ENCODE measurements at places on chromosomes 3 and 15.

GRCh38 chr3:155372281-155372680, 78.8 kb upstream of the STRIT1 start:
- no peak for DNase-seq

DNA sequence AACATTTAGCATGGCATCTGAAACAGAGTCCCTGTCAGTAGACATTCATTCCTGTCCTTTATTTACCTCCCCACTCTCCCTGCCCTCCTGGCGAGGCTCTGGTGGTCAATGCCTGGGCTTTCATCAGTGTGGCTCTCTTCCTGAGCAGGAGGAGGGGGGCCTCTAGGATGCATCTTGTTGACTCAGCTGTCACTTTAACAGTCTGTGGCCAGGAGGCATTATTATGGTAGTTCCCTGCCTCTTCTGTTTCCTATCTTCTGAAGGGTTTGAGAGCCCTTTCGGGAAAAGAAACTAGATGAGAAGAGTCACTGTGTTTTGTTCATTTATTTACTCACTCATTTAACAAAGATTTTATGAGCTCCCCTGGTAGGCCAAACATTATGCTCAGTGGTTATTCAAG, 2.4 kb upstream of the PPP1R14D start:
- DNase-seq = peak; percentile 87

GRCh38 chr3:141151439-141151838, 80.2 kb upstream of the PXYLP1 start:
- DNase-seq = no peak

- DNase-seq = no peak
Observed at GRCh38 chr3:53498806-53499641, 4.6 kb downstream of the CACNA1D start.

GRCh38 chr3:99500485-99500884, 137.9 kb upstream of the COL8A1 start:
- DNase-seq = no peak

GRCh38 chr15:101528108-101528916, 38.8 kb upstream of the PCSK6 start:
- DNase-seq = no peak

DNA sequence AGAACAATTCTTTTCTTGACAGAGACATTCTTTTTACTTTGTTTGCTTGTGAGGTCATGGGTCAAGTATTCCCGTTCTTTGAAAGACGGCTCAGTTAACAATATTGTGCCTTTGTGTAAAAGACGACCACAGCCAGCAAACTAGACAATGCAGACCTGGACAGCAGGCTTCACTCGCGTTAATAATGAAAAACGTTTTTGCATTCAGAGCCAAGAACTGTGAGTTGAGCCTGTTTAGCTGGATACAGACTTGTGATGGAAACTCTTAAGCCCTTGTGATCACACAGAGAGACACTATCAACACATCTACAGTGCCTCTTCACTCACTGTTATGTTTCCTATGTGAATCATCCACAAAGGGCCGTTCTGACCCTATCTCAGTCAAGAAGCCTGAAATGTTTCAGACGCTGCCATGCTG, 37.3 kb upstream of the CMTM7 start:
- DNase-seq = no peak

DNA sequence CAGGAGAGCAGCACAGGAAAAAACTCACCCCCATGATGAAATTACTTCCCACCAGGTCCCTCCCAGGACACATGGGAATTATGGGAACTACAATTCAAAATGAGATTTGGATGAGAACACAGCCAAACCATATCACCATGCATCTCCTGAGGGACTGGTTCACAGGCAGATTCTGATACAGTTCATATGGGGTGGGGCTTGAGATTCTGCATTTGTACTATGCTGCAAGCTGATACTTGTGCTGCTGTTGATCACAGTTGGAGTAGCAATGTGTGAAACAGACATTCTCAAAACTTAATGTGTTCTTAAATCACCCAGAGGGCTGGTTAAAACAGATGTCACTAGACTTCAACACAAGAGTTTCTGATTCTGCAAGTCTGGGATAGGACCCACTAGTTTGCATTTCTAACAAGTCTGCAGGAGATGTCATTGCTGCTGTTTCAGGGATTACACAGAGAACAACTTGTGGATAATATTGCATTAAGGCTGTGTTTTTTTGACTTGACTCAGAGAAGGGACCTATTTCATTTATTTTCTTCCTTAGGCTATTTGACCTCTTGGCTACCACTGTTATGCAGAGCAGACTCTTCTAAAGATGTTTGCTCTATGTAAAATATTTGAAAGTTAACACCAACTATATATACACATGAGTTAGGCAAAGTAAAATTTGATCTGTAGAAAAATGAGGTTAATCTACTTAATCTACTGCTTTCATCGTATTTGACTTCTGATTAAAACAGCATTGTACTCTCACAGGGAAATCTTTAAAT, 194.2 kb upstream of the CNTN3 start:
- DNase-seq = no peak

- DNase-seq = no peak
Observed at GRCh38 chr3:8651418-8652323, 7.1 kb upstream of the SSUH2 start.

DNA sequence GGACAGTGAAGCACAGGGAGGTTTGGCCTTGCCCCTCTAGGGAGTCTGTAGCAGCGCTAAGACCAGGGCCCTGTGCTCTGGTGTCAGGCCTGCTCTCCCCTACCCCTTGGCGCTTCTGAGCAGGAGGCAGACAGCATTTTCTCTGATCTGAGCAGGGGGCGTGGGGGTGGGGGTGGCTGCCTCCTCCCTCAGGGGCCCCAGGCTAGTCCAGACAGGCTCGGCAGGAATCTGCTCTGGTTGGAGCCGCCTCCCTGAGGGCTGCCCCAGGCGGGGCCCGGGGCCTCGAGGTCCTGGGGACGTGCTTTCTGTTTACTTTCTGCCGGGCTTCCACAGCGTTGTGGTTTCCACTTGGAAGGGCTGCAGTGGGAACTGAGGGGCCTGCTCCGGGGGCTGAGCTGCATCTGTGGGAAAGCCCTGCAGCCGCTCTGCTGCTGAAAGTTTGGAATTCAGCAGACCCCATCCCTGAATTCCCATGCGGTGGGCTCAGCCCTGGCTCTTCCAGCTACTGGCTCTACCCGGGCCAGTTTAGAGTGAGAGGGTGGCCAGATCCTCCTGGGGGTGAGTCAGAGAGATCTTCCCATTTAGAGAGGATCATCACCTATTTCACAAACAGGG, 105.4 kb downstream of the LINGO1 start:
- no peak for DNase-seq

GRCh38 chr3:15295506-15295905, 36.9 kb downstream of the SH3BP5 start:
- DNase-seq = no peak

- DNase-seq = no peak
Observed at GRCh38 chr3:15805756-15806266, 8.0 kb upstream of the ANKRD28 start.

DNA sequence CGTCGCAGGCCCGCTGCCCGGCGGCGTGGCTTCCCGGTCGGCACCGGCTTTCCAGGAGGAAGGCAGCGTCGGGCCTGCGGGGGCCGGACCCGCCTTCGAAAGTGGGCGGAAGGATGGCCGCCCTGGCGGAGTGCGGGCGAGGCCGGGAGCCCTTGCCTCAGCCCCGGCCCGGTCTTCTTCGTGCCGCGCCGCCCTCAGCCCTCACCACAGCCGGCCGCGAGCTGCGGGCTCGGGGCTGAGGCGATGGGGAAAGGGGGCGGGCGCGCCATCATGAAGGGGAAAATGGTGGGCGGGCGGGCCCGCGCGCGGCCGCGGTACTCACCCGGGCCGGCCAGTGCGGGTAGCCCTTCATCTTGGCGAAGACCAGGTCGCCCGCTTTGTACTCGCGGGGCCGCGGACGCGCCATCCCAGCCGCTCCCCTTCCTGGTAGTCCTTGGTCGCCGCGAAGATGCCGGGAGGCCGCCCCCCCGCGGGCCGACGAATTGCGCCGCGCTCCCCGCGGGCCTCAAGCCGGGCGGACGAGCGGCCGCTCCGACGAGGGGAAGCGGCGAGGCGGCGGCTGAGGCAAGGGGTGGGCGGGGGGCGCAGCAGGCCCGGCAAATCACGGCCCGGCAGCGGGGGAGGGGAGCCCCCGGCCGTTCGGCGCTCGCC, 489 bp downstream of the HDGFL3 start:
- DNase-seq = no peak

GRCh38 chr15:91679447-91679846, 174.1 kb upstream of the SLCO3A1 start:
- DNase-seq = no peak

GRCh38 chr15:73593304-73594074, 39.7 kb downstream of the NPTN start:
- DNase-seq = no peak

GRCh38 chr15:62528505-62528904, 363.4 kb upstream of the C2CD4B start:
- no peak for DNase-seq

- no peak for DNase-seq
Observed at GRCh38 chr3:104536715-104537114, 830.0 kb upstream of the ALCAM start.

- DNase-seq = no peak
Observed at GRCh38 chr3:126618760-126619159, 36.2 kb downstream of the TXNRD3 start.

- DNase-seq = no peak
Observed at GRCh38 chr15:86872782-86873181, 793.1 kb downstream of the AGBL1 start.

DNA sequence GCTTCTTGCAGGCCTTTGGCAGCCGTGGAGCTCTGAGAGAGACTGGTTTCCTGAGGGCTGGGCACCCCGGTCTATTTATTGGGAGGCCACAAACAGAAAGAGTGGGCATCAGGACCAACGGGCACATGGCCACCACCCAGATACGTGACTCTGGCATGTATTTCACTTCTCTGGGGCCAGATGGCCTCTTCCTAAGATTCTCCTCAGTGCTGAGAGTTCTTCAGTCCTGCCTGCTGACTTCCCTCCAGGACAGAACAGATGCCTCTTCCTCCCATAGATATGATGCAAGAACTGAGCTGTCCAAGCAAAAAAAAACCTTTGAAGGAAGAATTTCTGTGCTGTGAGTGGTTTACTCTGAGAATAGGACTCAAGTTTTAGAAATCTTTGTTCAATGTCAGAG, 107.7 kb downstream of the IGF2BP2 start:
- DNase-seq = no peak

GRCh38 chr3:123597561-123597960, 12.7 kb upstream of the HACD2 start:
- DNase-seq = no peak

Measured in NCI-H2081 treated with DMSO at 0.1 percent for 48 hours (cell line).